ENCODE measurements at places on chromosomes 11 and 22.

- DNase-seq = no peak
These were observed 910 bp downstream of the CLTCL1 start for GRCh38 chr22:19290400-19291217.

GRCh38 chr11:3959903-3960265 lies 104.4 kb downstream of the STIM1 start:
- DNase-seq = no peak

GRCh38 chr11:34970480-34970879 lies 54.1 kb downstream of the PDHX start:
- DNase-seq = no peak

DNA sequence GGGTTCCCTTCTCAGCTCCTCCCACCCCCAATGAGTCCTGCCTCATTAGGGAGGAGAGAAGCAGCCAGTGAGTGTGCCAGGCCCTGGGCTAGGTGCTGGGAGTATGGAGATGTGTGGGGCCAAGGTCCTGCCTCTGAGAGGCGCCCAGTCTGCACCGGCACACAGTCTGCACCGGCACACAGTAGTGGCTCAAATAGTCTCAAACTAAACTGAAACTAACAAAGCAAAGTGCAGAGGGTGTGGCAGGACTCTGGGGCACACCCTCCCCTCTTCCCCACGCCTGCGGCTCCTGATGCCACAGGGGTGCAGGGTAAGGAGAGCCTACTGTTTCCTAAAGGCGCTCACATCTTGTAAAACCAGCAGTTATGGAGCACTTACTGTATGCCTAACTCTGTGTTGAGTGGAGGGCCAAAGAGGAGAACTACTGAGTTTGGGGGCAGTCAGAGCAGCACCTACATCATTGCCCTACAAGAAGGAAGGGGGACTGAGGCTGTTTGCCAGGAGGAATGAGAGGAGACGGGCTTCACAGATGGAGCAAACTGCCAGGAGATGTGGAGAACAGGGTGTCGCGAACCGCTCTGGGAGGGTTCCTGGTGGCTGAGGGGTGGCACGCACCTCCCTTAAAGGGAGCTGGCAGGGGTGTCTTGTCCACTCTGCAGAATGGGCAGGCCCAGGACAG lies 939 bp upstream of the SH3BP1 start:
- no peak for DNase-seq

DNA sequence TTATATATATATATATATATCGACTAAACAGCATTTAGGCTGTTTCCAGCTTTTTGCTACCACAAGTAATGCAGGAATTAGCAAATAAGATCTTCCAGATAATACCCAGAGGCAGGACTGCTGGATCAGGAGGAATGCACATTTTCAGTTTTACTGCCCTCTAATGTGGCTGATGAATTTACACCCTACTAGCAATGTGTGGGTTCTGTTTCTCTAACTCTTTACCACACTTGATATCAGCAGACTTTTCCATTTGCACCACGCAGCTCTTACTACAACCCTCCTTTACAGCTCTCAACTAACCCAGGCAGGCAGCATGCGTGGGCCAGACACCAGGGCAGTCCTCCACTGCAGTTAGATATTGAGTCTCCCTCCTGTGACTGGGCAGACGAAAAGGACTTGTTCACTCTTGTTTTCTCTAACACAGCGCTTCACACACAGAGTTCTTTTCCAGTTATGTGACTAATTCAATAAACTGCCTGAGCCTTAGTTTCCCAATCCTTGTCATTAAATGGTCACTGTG lies 67.7 kb downstream of the IGLL5 start:
- DNase-seq = no peak

- DNase-seq = no peak
These were observed 17.8 kb upstream of the ST14 start for GRCh38 chr11:130141561-130142341.

DNA sequence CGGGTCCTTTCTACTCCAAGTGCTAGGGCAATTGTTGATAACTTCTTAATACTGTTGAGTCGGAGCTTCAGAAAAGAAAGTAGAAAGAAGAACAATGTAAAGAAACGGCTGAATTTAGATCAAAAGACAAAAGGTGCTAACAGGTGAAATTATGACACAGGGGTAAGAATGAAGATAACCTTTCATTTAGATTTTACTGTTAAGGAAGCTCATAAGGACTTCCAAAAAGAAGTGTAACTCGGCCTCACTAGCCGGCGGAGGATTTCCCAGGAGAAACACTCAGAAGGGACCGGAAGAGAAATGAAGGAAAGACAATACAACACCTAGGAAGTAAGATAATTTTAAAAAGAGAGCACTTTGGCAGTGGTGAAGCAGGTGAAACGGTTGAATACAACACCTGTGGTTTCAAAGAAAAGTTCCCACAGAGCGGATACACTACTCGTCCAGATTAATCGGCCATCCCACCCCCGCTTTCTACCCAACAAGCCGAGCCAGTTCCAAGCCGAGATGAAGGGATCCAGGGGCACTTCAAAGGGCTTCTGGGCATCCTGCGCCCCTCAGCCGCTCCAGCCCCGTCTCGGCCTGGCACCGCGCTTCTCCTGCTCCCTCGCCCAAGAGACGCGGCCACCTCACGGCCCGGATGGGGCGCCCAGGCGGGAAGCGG lies 737 bp downstream of the PPP2R1B start:
- no peak for DNase-seq

All from activated CD8-positive, alpha-beta memory T cell treated with anti-CD3 and anti-CD28 coated beads for 1 hour (primary cell).